ENCODE measurements at places on chromosomes 11 and 22. TPM values are rescaled to one million over a fixed set of nuclear protein-coding genes. Genes with fewer than 3 reads are reported as not detected.

The SMIM35 gene
- not detected for total RNA-seq

The SCUBE2 gene
- total RNA-seq = 7.5 TPM

The CRYAB gene
- not detected for total RNA-seq

The LAYN gene
- 4.4 TPM for total RNA-seq

The CHRNA10 gene
- 3.0 TPM for total RNA-seq

The CCDC89 gene
- not detected for total RNA-seq

DNA sequence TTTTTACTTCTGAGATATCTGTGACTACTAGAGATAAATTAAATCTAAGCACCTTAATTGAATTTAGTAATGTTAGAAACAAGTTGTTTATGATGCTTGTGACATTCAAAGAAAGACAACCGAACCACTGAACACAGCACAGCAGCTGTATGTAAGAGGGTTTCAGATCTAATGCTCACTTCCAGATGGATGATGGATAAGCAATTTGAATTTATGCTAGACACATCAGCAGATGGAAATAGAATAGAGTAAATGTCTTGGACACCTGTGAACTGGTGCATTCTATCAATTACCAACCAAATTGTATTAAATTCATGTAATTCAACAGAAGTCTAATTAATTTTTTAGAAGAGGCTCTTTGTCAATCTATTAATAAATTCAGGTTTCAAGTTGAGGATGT, 306.3 kb downstream of the CNTN5 start:
- no peaks in the 10 kb centered on the region for H3K36me3 ChIP-seq
- no peak for DNase-seq
- H3K4me3 ChIP-seq = no peak overlapping the region
- no peak overlapping the region for H3K27ac ChIP-seq

- H3K4me3 ChIP-seq = no peak overlapping the region
- H3K4me1 ChIP-seq = no peaks in the 10 kb centered on the region
- no peaks in the 10 kb centered on the region for H3K27me3 ChIP-seq
- DNase-seq = no peak
Observed at GRCh38 chr11:23423656-23424055, 563.4 kb upstream of the CCDC179 start.

GRCh38 chr11:34614344-34615104, 6.4 kb upstream of the EHF start:
- H3K27ac ChIP-seq = no peak overlapping the region
- no peak for DNase-seq
- H3K36me3 ChIP-seq = no peaks in the 10 kb centered on the region

DNA sequence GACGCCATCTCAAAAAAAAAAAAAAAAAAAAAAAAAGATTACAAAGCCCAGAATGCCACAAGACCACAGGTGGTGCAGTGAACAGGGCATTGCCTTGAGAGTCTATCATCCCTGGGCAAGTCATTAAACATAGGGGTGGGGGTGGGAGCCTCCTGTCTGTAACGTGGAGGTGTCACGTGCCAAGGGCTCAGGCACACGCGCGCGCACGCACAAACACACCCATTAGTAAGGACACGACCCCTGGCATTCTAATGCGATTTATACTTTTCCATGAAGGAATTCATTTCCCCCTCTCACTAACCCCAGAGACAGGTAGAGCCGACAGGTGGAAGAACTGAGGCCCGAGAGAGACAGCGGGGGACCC, 5.8 kb upstream of the GCAT start:
- peak overlapping the region; percentile 88 for H3K4me3 ChIP-seq
- peaks cover 11% of the 10 kb centered on the region for H3K27me3 ChIP-seq
- no peaks in the 10 kb centered on the region for H3K36me3 ChIP-seq
- peak overlapping the region; percentile 32 for H3K27ac ChIP-seq
- no peak for DNase-seq
- H3K4me1 ChIP-seq = peaks cover 39% of the 10 kb centered on the region

- no peak for DNase-seq
- peaks cover 20% of the 10 kb centered on the region for H3K4me1 ChIP-seq
- H3K27me3 ChIP-seq = peaks cover 9% of the 10 kb centered on the region
- no peak overlapping the region for H3K4me3 ChIP-seq
Observed at GRCh38 chr11:124882339-124883071, 15.2 kb downstream of the ROBO4 start.

- no peaks in the 10 kb centered on the region for H3K36me3 ChIP-seq
- H3K4me3 ChIP-seq = no peak overlapping the region
- DNase-seq = no peak
- H3K27ac ChIP-seq = no peak overlapping the region
Observed at GRCh38 chr11:63554877-63555223, 8.3 kb downstream of the PLAAT2 start.

- peak; percentile 80 for DNase-seq
- no peaks in the 10 kb centered on the region for H3K36me3 ChIP-seq
- no peaks in the 10 kb centered on the region for H3K4me1 ChIP-seq
- peaks cover 74% of the 10 kb centered on the region for H3K27me3 ChIP-seq
Observed at GRCh38 chr22:22877523-22878210, 9.9 kb upstream of the IGLL5 start.

DNA sequence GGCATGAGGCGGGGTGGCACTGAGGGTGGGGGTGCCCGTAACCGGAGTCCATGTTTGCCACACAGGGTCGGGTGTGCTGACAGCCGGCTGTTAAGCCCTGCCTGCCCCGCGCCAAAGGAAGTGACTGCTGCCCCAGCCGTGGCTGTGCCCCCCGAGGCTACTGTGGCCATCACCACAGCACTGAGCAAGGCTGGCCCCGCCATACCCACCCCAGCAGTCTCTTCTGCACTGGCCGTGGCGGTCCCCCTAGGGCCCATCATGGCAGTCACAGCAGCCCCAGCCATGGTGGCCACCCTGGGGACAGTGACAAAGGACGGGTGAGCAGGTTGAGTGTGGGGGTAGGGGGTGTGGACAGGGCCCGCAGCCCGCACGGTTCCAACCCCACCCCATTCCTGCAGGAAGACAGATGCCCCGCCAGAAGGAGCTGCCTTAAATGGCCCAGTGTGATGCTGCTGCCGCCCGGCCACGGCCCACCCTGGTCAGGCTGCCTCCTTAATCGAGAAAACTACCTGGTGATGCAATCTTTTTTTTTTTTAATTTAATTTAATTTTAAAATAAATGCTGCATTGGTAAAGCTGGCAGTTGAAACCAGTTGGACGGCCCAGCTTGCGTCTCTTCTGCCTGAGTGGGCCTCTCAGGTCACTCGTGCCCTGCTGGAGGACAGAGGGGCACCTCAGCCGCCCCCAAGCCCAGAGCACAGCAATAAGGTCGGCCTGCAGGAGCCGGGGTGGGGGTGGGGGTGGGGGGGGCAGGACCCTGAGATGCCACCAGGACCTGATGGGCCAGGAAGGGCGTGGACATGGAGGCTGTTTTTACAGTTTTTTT, 30.8 kb downstream of the SBF1 start:
- H3K27ac ChIP-seq = no peak overlapping the region
- H3K36me3 ChIP-seq = peaks cover 6% of the 10 kb centered on the region
- peaks cover 8% of the 10 kb centered on the region for H3K27me3 ChIP-seq
- no peak for DNase-seq
- H3K4me3 ChIP-seq = peak overlapping the region; percentile 73
- no peaks in the 10 kb centered on the region for H3K4me1 ChIP-seq

DNA sequence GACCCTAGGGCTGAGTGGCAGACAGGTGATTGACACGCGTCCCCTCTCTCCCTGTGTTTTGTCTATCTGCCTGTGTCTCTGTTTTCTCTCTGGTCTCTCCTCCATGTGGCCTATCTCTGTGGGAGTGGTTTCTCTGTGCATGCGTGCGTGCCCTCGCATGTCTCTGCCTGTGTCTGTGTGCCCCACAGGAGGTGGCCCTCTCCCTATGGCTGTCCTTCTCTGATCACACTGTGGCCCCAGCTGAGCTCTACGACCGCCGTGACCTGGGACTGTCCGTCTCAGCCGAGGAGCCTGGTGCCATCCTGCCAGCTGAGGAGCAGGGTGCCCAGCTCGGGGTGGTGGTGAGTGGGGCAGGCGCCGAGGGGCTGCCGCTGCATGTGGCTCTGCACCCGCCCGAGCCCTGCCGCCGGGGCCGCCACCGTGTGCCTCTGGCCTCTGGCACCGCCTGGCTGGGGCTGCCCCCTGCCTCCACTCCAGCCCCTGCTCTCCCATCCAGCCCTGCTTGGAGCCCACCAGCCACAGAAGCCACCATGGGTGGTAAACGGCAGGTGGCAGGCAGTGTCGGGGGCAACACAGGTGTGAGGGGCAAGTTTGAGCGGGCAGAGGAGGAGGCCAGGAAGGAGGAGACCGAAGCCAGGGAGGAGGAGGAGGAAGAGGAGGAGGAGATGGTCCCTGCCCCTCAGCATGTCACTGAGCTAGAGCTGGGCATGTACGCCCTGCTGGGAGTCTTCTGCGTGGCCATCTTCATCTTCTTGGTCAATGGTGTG, 11.6 kb downstream of the TMEM132A start:
- no peak for DNase-seq
- no peak overlapping the region for H3K27ac ChIP-seq
- no peaks in the 10 kb centered on the region for H3K27me3 ChIP-seq
- peaks cover under 1% of the 10 kb centered on the region for H3K36me3 ChIP-seq
- H3K4me1 ChIP-seq = peaks cover 11% of the 10 kb centered on the region

- no peaks in the 10 kb centered on the region for H3K27me3 ChIP-seq
- H3K4me3 ChIP-seq = no peak overlapping the region
Observed at GRCh38 chr11:122494221-122494620, 161.3 kb upstream of the UBASH3B start.

GRCh38 chr11:40445391-40445790, 1014.1 kb downstream of the LRRC4C start:
- no peaks in the 10 kb centered on the region for H3K4me1 ChIP-seq
- DNase-seq = no peak
- no peaks in the 10 kb centered on the region for H3K27me3 ChIP-seq
- peaks cover 8% of the 10 kb centered on the region for H3K36me3 ChIP-seq

DNA sequence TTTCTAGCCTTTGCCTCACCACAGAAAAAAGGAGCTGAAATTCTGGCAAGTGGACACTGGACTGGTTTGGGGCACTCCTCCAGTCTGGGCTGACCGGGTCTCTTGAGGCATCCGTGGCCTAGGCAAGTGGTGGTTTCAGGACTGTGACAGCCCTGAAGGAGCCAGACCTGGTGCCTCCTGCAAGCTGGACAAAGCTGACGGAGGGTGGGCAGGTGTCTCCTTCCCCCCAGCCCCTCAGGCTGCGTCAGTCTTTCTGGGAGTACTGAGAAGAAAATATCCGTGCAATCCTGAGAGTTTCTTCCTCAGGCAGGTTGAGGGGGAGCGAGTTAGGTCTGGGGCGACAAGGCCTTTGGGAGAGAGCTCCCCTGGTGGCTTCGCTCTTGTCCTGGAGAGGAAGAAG, 4.3 kb upstream of the UCP3 start:
- H3K4me1 ChIP-seq = peaks cover 5% of the 10 kb centered on the region
- no peak overlapping the region for H3K4me3 ChIP-seq
- no peaks in the 10 kb centered on the region for H3K27me3 ChIP-seq
- H3K36me3 ChIP-seq = peaks cover 34% of the 10 kb centered on the region

- H3K27ac ChIP-seq = no peak overlapping the region
- no peaks in the 10 kb centered on the region for H3K36me3 ChIP-seq
- no peaks in the 10 kb centered on the region for H3K27me3 ChIP-seq
- DNase-seq = no peak
- H3K4me3 ChIP-seq = no peak overlapping the region
Observed at GRCh38 chr11:2387266-2387987, 10.3 kb downstream of the CD81 start.

DNA sequence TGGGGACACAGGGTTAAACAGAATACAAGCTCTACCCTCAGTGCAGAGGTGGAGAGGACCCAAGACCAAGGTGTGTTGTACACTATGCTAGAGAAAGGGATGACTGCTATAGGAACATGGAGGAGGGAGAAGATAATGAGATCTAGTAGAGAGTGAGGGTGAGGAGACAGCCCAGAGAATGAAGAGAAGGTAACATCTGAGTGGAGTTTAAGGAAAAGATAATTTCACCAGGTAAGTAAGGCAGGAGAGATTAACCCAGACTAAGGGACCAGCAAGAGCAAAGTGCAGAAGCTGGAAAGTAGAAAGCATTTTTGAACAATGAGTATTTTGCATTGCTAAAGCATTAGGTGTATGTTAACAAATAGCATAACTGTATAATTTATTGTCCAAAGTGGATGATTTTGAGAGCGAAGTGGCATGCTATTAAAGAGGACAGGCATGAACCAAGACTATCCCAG, 128.8 kb downstream of the RASSF10 start:
- H3K27ac ChIP-seq = peak overlapping the region; percentile 20
- H3K4me3 ChIP-seq = no peak overlapping the region
- no peaks in the 10 kb centered on the region for H3K36me3 ChIP-seq
- H3K27me3 ChIP-seq = no peaks in the 10 kb centered on the region
- peaks cover 65% of the 10 kb centered on the region for H3K4me1 ChIP-seq
- DNase-seq = no peak

- no peak for DNase-seq
- no peaks in the 10 kb centered on the region for H3K27me3 ChIP-seq
- no peaks in the 10 kb centered on the region for H3K36me3 ChIP-seq
- no peak overlapping the region for H3K4me3 ChIP-seq
Observed at GRCh38 chr11:95522874-95523273, 266.7 kb downstream of the FAM76B start.

GRCh38 chr11:32081901-32082300, 9.0 kb upstream of the RCN1 start:
- H3K27me3 ChIP-seq = no peaks in the 10 kb centered on the region
- H3K4me1 ChIP-seq = peaks cover 16% of the 10 kb centered on the region
- H3K4me3 ChIP-seq = no peak overlapping the region
- no peak overlapping the region for H3K27ac ChIP-seq

DNA sequence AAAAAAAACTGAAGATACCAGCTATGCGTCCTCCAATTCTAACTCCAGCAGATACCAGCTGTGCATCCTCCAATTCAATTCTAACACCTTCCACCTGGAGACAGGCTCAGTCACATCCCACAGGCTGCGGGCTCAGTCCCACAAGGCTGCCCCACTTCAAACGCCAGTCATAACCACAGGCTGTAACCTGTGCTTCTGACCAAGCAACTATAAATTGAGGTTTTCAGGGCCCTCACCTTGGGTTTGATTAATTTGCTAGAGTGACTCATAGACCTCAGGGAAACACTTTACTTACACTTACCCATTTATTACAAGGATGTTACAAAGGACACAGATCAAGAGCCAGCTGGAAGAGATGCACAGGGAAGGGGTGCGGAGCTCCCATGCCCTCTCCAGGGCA, 32.4 kb upstream of the MSANTD2 start:
- no peak overlapping the region for H3K4me3 ChIP-seq
- H3K4me1 ChIP-seq = peaks cover 14% of the 10 kb centered on the region
- H3K27me3 ChIP-seq = peaks cover 38% of the 10 kb centered on the region
- H3K36me3 ChIP-seq = no peaks in the 10 kb centered on the region
- no peak overlapping the region for H3K27ac ChIP-seq
